ENCODE measurements at places on chromosomes 1 and 21.

- no peak for DNase-seq
Measured at GRCh38 chr1:161421456-161421855, 53.8 kb upstream of the CFAP126 start.

DNA sequence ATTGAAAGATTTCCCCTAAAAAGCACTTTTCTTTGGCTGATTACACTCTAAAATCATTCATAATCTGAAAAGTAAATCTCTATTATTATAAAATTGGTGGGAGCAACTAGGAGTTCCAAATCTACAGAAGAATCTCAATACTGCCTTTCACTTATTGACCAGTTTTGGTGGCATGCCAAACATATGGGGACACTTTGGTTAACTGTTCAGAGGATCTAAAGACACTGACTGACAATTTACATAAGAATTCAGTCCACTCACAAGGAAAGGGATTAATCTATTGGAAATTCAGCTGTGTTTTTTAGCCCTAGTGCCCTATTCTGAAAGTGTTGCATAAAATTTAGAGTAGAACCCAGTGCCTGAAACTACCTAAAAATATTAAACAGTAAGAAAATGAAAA lies 113.6 kb downstream of the LRRC40 start:
- DNase-seq, result no peak

- no peak for DNase-seq
Measured at GRCh38 chr1:238060061-238060460, 169.3 kb upstream of the ZP4 start.

- no peak for DNase-seq
Measured at GRCh38 chr1:16122350-16122881, 33.5 kb downstream of the EPHA2 start.

DNA sequence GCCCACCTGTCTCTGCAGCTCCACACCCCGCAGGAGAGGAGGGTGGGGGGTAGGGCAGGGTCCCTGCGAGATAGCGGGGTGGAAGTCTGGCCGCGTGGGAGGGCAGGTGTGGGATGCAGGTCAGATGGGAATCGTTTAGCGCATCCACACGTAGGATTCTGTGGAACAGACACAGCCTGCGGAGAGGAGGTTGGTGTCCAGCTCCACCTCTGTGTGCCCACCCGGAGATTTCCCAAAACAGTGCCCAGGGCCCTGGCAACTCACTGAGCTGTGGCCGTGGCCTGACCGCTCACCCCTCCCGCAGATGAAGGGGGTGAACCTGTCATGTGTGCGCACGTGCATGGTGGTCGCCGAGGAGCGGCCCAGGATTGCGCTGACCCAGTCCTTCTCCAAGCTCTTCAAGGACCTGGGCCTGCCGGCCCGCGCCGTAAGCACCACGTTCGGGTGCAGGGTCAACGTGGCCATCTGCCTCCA lies 46.9 kb downstream of the S100B start:
- no peak for DNase-seq

DNA sequence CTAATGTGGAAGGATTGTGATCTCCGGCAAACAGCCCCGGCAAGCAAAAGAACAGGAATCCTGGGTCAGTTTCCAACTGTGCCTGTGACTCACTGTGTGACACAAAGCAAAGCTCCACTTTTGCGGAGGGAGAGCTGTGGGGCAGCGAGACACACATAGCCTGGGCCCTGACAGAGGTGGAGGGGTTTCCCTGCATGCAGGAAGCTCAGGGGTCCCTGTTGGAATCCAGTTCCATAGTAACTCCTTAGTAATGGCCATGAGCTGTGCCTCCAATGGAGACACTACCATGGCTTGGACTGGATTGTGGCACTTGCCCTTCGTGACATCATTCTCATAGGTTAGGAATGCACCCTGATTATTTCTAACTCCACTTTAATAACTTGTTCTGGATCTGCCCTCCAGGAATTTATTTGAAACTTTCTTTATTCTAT lies 47.0 kb upstream of the ATF3 start:
- no peak for DNase-seq

DNA sequence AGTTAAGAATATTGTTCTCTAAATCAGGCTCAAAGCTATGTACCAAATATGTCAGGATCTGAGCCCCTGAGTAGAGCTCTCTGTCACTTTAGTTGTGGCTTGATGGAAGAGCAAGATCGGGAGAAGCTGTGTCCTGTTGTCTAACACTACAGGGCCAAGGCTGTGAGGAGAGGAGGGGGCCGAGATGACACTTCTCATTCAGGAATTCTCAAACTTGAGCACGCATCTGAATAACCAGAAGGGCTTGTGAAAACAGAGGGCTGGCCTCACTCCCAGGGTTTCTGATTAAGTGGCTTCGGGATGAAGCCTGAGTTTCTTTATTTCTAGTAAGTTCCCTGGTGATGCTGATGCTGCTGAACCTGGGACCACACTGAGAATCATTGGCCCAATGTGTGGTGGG lies 209.2 kb upstream of the DAB1 start:
- no peak for DNase-seq

- no peak for DNase-seq
Measured at GRCh38 chr1:64891448-64891825, 74.9 kb downstream of the JAK1 start.

DNA sequence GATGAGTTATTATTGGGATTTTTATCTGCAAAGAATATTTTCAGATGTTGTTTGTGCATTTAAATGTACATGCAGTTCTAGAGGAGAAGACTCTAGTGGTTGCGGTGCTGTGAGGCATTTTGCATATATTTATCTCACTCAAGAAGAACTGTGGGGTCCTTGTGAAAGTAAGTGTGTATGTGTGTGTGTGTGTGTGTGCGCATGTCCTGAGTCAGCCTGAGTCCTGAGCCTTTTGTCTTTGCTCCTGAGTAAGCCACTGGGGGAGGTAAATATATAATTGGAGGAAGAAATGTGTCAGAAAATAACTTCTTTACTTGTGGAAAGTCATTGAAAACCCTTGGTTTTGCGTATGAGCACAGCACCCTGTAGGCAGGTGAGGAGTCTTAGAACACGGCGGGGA lies 55.6 kb upstream of the CD34 start:
- no peak for DNase-seq

GRCh38 chr1:18883079-18883478 lies 19.3 kb downstream of the ALDH4A1 start:
- no peak for DNase-seq

GRCh38 chr21:27769763-27770162 lies 802.9 kb upstream of the ADAMTS5 start:
- DNase-seq, result no peak

DNA sequence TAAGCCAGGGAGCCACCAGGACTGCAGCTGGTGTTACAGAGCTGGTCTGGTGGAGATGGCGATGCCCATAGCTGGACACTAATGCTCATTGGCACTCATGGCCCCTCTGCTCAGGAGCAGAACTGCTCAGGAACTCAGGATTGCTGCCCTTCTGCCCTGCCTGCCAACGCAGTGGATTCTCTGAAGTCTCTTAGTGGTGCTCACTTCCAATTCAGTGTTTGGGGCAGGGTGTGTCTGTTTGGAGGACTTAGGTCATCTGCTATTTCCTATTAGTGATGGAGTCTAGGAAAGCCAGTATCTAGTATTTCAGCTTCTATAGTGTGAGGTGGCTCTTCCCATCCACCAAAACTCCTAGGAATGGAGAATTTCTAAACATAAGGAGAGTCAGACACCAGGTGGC lies 29.1 kb downstream of the S100A10 start:
- DNase-seq, result no peak

- DNase-seq, result no peak
Measured at GRCh38 chr1:106889583-106889982, 166.9 kb upstream of the PRMT6 start.

DNA sequence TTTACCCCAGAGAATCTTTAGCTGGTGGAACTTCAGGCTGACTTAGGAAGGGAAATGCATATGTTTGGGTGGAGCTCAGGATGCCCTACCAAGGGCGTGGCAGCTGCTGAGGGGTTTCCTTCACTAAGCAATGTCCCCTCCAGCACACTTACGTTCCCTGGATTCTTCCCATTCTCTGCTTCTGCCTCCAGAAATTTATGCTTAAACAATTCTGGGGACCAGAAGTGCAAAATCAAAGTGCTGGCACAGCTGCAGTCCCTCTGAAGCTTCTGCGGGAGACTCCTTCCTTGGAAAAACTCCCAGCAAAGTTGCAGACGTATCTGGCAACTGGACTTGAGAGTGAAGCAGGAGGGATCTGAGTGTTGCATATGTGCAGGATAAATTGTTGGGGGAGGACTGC lies 402.8 kb downstream of the PCP4 start:
- DNase-seq, result no peak

- DNase-seq, result no peak
Measured at GRCh38 chr1:58888833-58889232, 105.0 kb upstream of the JUN start.

DNA sequence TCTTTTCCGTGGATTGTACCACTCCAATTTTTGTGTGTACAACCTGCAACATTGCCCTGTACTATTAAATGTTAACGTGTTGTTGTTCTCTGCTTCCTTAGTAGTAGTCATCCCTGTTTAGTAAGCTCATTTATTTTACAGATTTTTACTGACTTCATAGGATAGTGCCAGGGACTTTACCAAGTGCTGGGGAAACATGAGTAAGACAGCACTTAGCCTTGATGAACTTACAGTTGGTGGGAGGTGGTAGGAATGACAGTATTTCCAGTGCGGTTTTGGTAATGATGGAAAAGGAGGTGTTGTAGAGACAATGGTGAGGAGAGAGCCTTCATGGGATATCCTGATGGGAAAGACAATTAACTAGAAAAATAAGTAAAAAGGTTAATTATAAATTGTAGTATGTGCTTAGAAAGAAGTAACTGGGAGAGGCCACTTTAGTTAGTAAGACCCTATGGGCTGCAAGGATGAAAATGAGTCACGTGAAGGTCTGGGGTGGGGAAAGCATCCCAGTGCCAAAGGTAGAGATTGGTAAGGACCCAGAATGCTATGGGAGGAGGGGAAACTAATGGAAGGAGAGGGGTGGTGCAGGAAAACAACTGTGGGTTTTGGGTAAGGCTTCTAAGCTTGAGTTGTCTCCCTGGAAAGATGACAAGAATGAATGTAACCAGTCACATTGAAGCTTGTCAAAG lies 1.7 kb downstream of the RLF start:
- no peak for DNase-seq

GRCh38 chr1:170545476-170545875 lies 13.5 kb downstream of the GORAB start:
- no peak for DNase-seq

- no peak for DNase-seq
Measured at GRCh38 chr21:34517491-34518245, 5.7 kb upstream of the KCNE1 start.

DNA sequence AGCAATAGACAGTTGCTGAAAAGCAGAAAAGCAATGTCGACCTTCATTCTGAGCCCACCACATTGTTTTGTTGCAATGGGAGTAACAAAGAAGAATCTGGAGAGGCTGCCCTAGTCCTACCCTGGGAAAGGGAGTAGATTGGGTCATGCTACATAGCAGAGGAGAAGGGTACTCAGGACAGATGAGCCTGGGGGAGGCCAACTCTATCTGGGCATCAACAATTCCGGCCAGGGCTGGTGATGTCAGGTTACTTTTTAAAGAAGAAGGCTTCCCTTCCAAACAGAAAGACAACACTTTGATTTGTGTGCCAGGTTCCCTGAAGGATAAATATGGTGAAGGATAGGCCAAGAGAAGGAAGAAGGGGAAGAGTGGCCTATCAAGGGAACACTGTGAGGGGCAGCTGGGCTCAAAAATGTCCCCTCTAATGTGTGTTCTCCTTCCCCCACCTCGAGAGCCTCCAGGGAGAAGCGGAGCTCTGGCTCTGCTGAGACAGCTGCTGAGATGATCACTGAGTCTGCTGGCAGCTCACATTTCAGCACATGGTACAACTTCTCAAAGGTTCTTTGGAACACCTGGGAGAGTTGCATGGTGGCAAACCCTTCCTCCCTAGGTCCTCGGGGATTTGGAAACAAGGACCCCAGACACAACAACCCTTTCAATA lies 3.2 kb upstream of the ADIPOR1 start:
- DNase-seq, result no peak

GRCh38 chr1:209748620-209749019 lies 7.2 kb upstream of the TRAF3IP3 start:
- no peak for DNase-seq

- DNase-seq, result no peak
Measured at GRCh38 chr1:219514728-219515127, 98.2 kb downstream of the ZC3H11B start.
